Activated T-cell treated with anti-CD3 and anti-CD28 coated beads for 1 hour (primary cell): ENCODE measurements at places on chromosomes 16 and 17.

- DNase-seq, result no peak
Measured at GRCh38 chr16:87160701-87161337, 156.4 kb downstream of the C16orf95 start.

DNA sequence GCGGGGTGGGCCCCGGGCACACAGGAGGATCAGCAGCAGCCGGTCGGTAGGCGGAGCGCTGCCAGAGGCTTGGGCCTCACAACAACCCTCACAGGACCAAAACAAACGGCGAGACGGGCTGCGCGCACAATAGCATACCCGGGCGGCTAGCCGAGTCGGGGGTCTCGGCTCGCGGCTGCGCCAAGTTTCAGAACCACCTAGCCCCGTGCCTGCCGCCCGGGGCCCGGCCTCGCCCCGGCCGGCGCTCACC lies 732 bp downstream of the ULK2 start:
- peak; percentile 34 for DNase-seq

DNA sequence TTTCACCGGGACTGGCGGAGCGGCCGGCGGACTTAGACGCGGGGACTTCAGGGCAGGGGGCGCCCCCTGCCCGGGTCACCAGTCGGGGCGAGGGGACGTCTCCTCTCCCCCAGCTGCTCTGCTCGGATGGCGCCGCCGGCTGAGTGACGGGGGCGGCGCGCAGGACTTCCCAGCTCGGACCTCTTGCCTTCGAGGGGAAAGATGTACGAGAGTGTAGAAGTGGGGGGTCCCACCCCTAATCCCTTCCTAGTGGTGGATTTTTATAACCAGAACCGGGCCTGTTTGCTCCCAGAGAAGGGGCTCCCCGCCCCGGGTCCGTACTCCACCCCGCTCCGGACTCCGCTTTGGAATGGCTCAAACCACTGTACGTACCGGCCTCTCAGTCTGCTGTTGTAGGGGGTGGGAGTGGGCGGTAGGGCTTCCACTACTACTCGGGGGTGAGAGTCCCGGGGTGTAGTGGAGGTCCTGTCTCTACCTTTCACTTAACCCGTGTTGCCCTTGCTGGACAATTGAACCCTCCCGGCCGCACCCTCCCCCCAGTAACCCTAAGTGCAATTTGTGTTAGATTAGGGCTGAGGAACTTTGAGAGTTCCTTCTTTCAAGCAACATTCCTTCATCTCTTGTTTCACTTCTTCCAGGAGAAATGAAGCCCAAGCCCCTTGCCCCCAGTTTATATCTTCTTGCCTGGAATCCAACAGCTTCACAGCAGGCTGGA lies 21.9 kb downstream of the GJD3 start:
- no peak for DNase-seq

GRCh38 chr16:65697521-65697920 lies 575.7 kb upstream of the CDH11 start:
- DNase-seq, result no peak

- no peak for DNase-seq
Measured at GRCh38 chr17:58391302-58391984, 25.9 kb downstream of the RNF43 start.

GRCh38 chr17:33779234-33779591 lies 475.9 kb upstream of the CCL2 start:
- peak; percentile 9 for DNase-seq

DNA sequence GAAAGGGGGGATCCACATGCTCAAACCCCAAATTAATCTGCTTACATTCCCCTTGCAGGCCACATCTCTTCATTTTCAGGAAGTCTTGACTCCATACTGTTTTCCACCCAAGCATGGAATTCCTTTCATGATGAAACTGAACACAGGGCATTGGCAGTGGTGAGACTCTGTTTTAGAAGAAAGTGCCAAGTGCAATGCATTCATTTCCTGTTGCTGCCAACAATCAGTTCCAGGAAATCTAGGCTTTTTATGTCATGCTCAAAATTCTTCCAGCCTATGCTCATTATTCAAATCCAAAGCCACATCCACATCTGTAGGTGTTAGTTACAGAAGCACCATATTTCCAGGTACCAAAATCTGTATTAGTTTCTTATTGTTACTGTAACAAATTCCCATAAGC lies 4.1 kb downstream of the CCL2 start:
- no peak for DNase-seq

- DNase-seq, result no peak
Measured at GRCh38 chr16:29714972-29715371, 30.8 kb downstream of the C16orf54 start.
